ENCODE measurements at places on chromosomes 2 and 18.

DNA sequence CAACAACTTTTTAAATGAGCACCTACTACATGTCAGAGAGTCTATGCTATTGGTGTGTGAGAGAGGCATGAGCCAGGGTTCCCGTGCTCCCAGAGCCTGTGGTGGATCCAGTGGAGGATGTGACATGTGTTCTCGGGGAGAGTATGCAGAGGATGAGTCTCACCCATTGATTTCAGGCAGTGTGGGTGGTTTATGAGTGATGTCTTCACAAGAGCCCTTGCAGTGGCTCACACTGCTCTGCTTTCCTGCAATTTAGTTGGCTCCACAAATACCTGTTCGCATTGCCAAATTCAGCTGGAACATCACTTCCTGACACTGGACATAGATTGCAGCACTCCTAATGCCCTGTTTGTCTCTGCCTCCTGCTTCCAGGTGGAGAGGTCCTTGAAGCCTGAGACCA, 243.6 kb upstream of the CXCR4 start:
- H3K4me1 ChIP-seq = no peaks in the 10 kb centered on the region
- DNase-seq = no peak
- H3K36me3 ChIP-seq = no peaks in the 10 kb centered on the region

- H3K4me1 ChIP-seq = no peaks in the 10 kb centered on the region
- no peak overlapping the region for H3K27ac ChIP-seq
- no peaks in the 10 kb centered on the region for H3K36me3 ChIP-seq
- H3K4me3 ChIP-seq = no peak overlapping the region
- no peak for DNase-seq
- H3K27me3 ChIP-seq = no peaks in the 10 kb centered on the region
Measured at GRCh38 chr2:118696786-118697465, 150.5 kb downstream of the EN1 start.

DNA sequence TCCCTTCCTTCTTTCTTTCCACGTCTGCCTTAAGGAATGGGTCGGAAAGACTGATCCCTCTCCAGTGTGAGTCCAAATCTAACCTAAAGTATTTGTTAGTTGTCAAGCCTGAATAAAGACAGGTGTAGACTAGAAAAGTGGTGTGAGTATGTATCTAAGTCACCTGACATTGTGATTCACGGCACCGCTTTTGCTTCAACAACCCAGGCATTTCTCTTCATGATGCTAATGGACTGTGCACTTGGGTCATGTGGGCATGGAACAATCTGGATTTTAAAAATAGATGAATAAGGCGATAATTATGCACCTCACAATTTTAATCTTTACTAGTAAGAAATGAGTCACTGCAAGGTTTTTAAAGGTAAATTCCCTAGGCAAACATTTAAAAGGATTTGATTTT, 107.5 kb downstream of the LIPG start:
- no peaks in the 10 kb centered on the region for H3K36me3 ChIP-seq
- no peak overlapping the region for H3K4me3 ChIP-seq
- peaks cover 3% of the 10 kb centered on the region for H3K27me3 ChIP-seq
- H3K4me1 ChIP-seq = peaks cover 3% of the 10 kb centered on the region
- no peak for DNase-seq

DNA sequence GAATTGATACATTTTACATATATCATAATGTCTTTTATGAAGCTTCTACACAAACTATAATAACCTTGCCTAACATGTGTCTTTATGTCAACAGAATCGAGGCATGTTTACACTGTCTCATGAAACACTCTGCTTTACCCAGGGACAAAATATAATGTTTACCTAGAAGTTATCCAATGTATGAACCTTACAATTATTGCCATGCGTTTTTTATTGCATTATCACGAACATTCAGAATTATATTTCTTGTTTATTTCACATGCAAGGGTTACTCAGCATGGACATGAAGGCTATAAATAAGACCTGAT, 19.8 kb downstream of the LONRF2 start:
- H3K4me3 ChIP-seq = no peak overlapping the region
- H3K27me3 ChIP-seq = no peaks in the 10 kb centered on the region
- H3K27ac ChIP-seq = no peak overlapping the region
- DNase-seq = no peak
- peaks cover 19% of the 10 kb centered on the region for H3K36me3 ChIP-seq

DNA sequence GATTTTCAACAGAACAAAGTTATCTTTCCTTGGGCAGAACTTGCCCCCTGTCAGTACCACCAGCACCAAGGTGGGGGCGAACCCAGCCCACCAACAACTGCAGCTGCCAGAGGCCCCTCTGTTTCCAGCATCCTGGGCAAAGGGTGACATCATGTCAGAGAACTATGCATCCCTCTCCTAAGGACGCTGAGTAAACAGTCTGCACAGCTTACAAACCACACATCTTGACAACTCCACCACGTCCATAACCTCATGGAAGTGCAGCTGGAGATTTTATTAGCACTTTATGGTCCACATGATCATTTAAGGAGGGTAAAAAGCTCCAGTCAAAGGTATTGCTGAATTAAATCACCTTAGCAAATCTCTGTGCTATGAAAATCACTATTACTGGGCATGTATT, 40.4 kb downstream of the PIEZO2 start:
- no peaks in the 10 kb centered on the region for H3K36me3 ChIP-seq
- no peak overlapping the region for H3K27ac ChIP-seq
- no peaks in the 10 kb centered on the region for H3K4me1 ChIP-seq
- H3K27me3 ChIP-seq = no peaks in the 10 kb centered on the region
- no peak for DNase-seq

GRCh38 chr18:46257366-46257765, 153.2 kb downstream of the HAUS1 start:
- H3K36me3 ChIP-seq = no peaks in the 10 kb centered on the region
- H3K27ac ChIP-seq = no peak overlapping the region
- no peak overlapping the region for H3K4me3 ChIP-seq

- no peaks in the 10 kb centered on the region for H3K4me1 ChIP-seq
- H3K36me3 ChIP-seq = no peaks in the 10 kb centered on the region
- DNase-seq = no peak
- no peak overlapping the region for H3K27ac ChIP-seq
- H3K4me3 ChIP-seq = no peak overlapping the region
Measured at GRCh38 chr2:108916796-108917421, 72.1 kb downstream of the EDAR start.

GRCh38 chr2:98580656-98581284, 27.5 kb downstream of the COA5 start:
- no peaks in the 10 kb centered on the region for H3K4me1 ChIP-seq
- H3K36me3 ChIP-seq = no peaks in the 10 kb centered on the region
- no peak overlapping the region for H3K4me3 ChIP-seq
- H3K27ac ChIP-seq = no peak overlapping the region

- H3K36me3 ChIP-seq = no peaks in the 10 kb centered on the region
- DNase-seq = no peak
- H3K4me1 ChIP-seq = no peaks in the 10 kb centered on the region
- H3K4me3 ChIP-seq = no peak overlapping the region
Measured at GRCh38 chr2:112910219-112910618, 746 bp upstream of the IL37 start.

- H3K4me3 ChIP-seq = no peak overlapping the region
- no peak for DNase-seq
- H3K27me3 ChIP-seq = no peaks in the 10 kb centered on the region
- H3K27ac ChIP-seq = no peak overlapping the region
- no peaks in the 10 kb centered on the region for H3K4me1 ChIP-seq
- no peaks in the 10 kb centered on the region for H3K36me3 ChIP-seq
Measured at GRCh38 chr2:240155048-240155744, 14.7 kb upstream of the OTOS start.

DNA sequence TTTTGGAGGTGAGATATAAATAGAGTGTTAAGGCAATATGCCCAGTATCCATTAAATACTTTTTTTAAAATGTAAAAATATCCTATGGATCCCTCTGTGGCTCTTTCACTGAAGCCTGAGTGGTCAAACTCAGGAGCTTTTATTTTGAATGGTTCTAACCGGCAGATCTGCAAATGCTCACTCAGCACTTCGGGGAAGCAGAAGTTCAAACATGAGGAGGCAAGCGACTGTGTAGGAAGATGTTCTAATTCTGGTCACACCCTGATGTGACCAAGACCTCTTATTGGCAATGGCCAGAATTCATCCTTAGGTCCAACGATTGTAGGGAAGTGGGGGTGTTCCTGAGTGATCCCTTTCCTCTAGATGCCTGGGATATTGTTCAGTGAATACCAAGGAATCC, 168.8 kb downstream of the CDCA7 start:
- H3K27me3 ChIP-seq = no peaks in the 10 kb centered on the region
- DNase-seq = peak; percentile 13
- H3K4me1 ChIP-seq = no peaks in the 10 kb centered on the region
- H3K27ac ChIP-seq = no peak overlapping the region

GRCh38 chr2:36462311-36462935, 106.8 kb downstream of the CRIM1 start:
- H3K27ac ChIP-seq = peak overlapping the region; percentile 57
- peaks cover 26% of the 10 kb centered on the region for H3K36me3 ChIP-seq
- no peak for DNase-seq
- peaks cover 33% of the 10 kb centered on the region for H3K4me1 ChIP-seq
- H3K4me3 ChIP-seq = no peak overlapping the region

- H3K27ac ChIP-seq = no peak overlapping the region
- no peak overlapping the region for H3K4me3 ChIP-seq
- H3K36me3 ChIP-seq = no peaks in the 10 kb centered on the region
Measured at GRCh38 chr2:144759746-144760145, 239.8 kb upstream of the ZEB2 start.

- no peak overlapping the region for H3K4me3 ChIP-seq
- H3K4me1 ChIP-seq = peaks cover 9% of the 10 kb centered on the region
- no peaks in the 10 kb centered on the region for H3K27me3 ChIP-seq
- no peak overlapping the region for H3K27ac ChIP-seq
- DNase-seq = no peak
Measured at GRCh38 chr2:37569986-37570679, 101.3 kb downstream of the CDC42EP3 start.

DNA sequence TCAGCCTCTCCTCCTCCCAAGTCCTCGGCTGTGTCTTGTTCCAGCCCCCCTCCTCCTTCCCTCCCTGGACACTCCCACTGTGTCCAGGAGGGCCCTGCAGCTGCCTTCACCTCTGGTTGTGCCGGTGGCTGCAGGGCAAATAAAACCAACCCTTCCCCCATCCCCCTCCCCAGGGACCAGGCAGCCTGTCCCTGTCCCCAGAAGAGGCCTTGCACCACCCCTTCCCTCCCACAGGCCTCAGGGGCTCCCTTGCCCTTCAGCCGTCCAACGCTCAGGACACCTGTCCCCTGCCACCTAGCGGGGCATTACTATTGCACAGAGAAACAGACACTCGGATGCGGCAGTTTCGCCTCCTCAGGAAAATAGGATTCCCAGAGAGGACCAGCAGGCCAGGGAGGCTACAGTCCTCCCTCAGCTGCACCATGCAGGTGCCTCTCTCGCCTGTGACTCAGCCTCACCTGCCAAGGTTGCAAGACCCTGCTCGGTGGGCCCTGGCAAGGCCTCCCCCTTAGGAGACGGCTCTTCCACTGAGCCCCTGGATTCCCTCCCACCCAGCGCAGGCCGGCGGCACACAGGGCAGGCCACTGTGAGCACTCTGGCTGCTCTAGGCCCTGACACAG, 5.5 kb upstream of the GPC1 start:
- peak; percentile 4 for DNase-seq
- H3K27ac ChIP-seq = no peak overlapping the region
- no peaks in the 10 kb centered on the region for H3K27me3 ChIP-seq
- no peak overlapping the region for H3K4me3 ChIP-seq

DNA sequence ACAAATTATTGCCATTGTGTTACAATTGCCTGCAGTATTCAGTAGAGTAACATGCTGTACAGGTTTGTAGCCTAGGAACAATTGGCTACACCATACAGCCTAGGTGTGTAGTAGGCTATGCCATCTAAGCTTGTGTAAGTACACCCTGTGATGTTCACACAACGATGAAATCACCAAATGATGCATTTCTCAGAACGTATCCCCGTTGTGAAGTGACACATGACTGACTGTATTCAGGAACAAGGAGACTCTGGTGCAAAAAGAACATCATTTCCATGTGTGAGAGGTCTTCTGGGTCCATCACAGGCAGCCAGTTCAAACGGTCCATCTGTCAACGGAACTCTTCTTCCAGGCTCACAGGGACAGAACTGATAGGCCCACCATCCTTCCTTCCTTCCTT, 263.7 kb downstream of the ANAPC1 start:
- no peaks in the 10 kb centered on the region for H3K27me3 ChIP-seq
- DNase-seq = no peak
- H3K4me3 ChIP-seq = no peak overlapping the region
- no peak overlapping the region for H3K27ac ChIP-seq
- H3K4me1 ChIP-seq = peaks cover 16% of the 10 kb centered on the region

DNA sequence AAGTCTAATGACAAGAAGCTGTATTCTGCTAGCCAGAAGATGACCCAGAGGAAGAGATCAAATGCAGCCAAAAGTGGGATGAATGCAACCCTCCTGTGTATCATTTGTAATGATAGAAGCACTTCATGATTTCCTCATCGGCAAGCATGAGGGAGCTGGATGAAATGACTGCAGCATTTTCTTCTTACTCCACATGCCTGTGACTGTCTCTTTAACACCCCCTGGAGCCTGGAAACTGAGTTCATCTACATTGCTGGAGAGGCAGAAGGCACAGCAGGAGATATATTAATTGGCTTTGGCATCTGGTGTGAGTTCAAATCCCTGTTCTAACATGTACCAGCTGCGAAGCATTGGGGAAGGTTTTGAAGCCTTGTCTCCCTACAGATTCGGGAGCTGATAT, 37.7 kb downstream of the ID2 start:
- no peaks in the 10 kb centered on the region for H3K27me3 ChIP-seq
- no peak overlapping the region for H3K4me3 ChIP-seq
- H3K27ac ChIP-seq = no peak overlapping the region
- no peaks in the 10 kb centered on the region for H3K36me3 ChIP-seq

GRCh38 chr18:2337552-2338141, 233.7 kb downstream of the METTL4 start:
- no peak for DNase-seq
- H3K36me3 ChIP-seq = no peaks in the 10 kb centered on the region
- no peaks in the 10 kb centered on the region for H3K27me3 ChIP-seq
- H3K4me3 ChIP-seq = no peak overlapping the region

- no peak overlapping the region for H3K27ac ChIP-seq
- H3K4me3 ChIP-seq = no peak overlapping the region
- no peaks in the 10 kb centered on the region for H3K36me3 ChIP-seq
- no peak for DNase-seq
- no peaks in the 10 kb centered on the region for H3K27me3 ChIP-seq
Measured at GRCh38 chr2:29218550-29219125, 103.4 kb downstream of the CLIP4 start.

DNA sequence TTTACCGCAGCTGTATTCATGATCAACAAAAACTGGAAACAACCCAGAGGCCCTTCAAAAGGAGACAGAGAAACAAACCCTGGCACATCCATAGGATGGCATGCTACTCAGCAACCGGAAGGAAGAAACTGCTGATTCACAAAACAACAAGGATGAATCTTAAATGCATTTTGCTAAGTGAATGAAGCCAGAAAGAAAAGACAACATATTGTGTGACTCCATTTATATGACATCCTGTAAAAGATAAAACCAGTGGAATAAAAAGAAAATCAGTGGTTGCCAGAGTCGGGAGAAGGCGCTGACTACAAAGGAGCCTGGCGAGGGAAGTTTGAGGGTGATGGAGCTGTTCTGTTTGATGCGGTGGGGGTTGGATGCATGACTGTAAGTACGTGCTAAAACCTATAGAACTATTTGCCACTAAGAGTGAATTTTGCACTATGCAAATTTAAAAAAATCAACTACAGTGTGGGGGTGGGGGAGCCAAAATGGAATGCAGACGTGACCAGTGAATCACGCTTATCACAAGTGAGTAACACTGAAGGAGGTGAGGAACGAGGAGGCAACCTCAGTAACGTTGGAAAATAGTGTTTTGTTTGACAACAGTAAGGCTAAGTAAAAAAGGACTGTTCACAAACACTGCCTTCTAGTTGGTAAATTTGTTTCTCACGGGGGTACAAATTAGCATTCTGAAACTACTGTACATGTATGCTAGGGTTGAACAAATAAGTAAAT, 108.9 kb downstream of the INHBB start:
- H3K4me3 ChIP-seq = no peak overlapping the region
- H3K27me3 ChIP-seq = no peaks in the 10 kb centered on the region
- H3K36me3 ChIP-seq = no peaks in the 10 kb centered on the region
- H3K27ac ChIP-seq = no peak overlapping the region
- no peaks in the 10 kb centered on the region for H3K4me1 ChIP-seq
- no peak for DNase-seq

Data from gastrocnemius medialis (tissue), 4 donors.